ENCODE measurements at places on chromosomes 5 and 9.

DNA sequence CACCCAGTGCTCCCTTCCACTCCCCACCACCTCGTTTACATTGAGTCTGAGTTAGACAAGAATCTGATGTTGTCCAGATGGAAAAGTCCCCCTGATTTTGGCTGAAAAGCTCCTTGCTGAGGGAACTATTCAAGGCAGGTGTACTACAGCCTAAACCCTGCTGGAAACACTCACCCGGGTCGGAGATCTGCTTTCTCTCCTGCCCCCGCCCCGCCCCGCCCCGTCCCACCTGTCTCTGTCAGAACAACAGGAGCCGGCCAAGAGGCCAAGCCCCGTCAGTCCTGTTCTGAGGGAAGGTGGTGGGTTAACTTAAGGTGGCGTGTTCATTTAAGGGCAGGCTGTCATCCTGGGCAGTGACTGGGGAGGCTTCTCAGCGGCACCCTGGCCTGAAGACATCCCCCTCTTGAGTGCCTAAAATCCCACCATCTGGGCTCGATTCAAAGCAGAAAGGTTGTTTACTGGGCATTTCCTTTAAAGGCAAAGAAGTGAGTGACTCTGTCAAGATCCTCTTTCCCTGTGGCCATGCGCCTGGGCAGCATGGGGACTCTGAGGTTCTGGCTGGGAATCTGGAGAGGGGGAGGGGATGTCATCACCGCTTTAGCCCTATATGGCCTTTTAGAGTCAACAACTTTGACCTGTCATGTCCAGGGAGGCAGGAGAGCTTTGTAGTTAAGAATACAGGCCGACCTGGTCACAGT, 71.1 kb upstream of the NEURL1B start:
- DNase-seq, result no peak

GRCh38 chr9:98040212-98040611, 16.3 kb upstream of the NANS start:
- DNase-seq, result no peak

DNA sequence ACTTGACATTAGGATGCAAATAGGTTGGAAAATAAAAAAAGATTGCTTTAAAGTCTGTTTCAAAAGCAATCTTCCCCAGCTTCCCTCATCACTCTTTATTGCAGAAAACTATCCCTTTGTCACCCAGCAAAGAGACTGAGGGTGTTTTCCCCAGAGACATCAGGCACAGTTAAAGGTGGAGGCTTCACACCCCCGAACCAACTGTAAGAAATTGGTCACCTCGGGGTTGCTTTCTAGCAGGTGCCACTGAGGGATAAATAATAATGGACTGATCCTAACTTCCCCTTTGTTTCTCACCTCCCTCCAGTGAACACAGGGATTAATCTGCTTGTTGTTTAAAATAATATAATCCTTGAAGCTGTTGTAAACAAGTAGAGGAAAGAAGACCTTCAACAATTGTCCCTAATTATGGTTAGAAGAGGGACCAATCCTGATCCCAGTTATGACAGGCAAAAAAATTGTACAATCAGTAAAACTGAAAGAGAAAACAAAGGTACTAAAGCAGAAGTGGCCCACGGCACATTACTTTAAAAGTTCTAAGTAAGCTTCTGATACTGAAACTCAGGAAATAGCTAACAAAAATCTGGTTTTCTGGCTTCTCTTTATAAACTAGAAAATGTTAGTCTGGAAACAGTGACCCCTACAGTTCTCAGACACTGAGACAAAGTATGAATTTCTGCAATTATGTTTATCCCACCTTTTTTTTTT, 6.6 kb upstream of the PCSK1 start:
- DNase-seq, result peak; percentile 22

GRCh38 chr9:114091711-114092110, 7.4 kb downstream of the KIF12 start:
- no peak for DNase-seq

DNA sequence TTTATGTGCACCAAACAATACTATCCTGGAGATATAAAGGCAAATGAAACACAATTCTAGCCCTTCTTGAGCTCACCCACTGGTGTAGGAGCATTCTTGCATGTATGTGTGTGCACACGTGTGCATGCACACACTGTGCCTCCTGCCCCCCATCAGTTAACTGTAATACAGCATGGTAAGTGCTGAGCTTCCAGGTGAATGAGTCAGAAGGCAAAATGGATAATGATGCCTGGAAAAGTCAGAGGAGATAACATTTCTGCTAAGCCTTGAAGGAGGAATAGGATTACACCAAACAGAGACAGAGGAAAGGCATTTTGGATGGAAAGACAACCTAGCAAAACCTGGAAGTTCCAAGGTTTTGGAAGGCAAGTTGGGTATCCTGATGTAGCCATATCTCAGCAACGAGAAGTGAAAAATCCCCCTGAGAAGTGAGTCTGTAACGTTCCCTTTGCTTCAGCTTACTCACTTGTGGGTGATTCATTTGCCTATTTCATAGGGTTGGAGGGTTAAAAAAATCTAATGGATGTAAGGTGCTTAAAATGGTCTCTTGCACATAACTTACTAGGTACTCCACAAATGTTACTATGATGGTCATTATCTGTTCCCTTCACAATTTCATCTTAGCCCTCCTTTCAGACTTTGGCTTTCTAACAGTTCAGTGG, 101.4 kb upstream of the STC2 start:
- DNase-seq, result no peak

DNA sequence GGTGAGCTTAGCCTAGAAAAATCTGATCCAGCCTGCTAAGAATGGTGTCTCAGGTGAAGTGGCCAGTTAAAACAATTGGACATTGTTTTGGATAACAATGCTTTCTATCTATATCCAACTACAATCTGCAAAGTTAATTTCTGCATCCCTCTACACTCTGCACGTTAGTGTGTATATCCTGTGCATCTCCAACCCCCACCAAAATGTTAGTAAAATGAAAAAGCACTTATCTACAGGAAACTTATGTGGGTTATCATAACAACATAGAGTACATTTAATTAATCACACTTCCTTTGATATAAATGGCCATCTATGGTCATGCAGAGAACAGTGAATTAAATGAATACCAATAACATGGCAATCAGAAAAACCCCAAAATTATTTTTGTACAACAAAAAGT, 158.7 kb downstream of the NFIB start:
- no peak for DNase-seq

GRCh38 chr9:132175431-132175830, 13.6 kb downstream of the NTNG2 start:
- no peak for DNase-seq

- DNase-seq, result peak; percentile 80
Measured at GRCh38 chr9:35882263-35882848, 12.2 kb upstream of the OR13J1 start.

GRCh38 chr5:36908544-36909260, 32.1 kb downstream of the NIPBL start:
- no peak for DNase-seq

GRCh38 chr9:33133186-33133585, 34.0 kb downstream of the B4GALT1 start:
- no peak for DNase-seq

DNA sequence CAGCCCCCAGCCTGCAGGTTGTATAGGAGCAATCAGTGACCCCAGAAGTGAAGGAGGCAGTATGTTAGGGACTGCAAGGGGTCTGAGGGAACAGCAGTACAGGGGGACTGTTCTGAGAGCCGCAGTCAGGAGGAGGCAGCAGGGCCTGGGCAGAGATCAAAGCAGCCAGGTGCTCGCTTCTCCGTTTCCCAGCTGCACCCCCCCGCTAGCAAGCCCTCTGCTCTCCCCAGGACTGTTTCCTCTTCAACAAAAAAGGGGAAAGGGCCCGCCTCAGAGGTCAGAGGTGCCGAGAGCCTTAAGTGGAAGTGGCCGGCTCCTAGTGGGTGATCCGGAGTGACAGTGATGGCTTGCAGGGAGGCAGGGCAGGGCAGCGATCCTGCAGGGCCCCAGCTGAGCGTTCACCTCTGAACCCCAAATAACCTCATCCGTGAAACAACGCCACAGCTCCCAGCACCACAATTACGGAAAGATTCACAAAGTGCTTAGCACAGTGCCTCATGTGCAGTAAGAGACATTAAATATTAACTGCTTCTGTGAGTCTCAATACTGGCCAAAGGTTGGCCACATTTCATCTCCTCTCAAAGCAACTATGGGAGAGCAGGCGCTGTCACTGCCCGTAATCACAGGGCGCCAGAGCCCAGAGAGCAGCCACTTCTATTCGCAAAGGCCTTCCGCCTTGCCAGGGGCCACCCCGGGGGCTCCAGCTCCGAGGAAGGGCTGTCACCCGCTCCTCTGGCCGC, 8.0 kb downstream of the CLPTM1L start:
- no peak for DNase-seq

DNA sequence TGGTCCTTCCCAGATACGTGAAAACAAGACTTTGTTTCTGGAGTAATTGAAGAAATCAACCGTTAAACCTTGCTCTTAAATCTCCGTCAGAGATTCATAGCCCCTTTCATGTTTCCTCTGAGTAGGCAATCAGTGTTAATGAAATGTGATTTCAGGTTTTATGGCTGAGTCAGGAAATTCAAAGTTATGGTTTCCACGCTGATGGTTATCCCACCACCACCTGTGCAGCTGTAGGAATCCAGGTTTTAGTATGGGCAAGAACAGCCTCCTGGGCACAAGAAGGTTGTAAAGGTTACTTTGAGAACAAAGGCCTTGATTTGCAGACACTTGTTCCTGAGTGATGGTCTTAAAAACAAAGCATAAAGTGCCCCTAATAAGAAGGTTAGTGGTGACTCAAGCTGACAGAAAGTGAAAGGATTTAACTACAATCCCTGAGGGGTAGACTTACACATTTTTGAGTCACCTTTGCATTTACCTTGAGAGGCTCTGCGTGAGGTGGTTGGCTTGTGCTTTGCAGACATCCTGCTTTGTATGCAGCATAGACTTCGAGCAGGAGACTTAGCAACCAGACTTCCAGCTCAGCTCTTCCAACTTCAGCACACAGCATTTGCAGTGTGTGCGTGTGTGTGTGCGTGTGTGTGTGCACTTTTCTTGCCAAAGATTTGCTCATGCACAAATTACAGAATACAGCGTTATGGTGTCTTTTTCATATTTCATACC, 159.6 kb downstream of the TLE4 start:
- DNase-seq, result peak; percentile 47

DNA sequence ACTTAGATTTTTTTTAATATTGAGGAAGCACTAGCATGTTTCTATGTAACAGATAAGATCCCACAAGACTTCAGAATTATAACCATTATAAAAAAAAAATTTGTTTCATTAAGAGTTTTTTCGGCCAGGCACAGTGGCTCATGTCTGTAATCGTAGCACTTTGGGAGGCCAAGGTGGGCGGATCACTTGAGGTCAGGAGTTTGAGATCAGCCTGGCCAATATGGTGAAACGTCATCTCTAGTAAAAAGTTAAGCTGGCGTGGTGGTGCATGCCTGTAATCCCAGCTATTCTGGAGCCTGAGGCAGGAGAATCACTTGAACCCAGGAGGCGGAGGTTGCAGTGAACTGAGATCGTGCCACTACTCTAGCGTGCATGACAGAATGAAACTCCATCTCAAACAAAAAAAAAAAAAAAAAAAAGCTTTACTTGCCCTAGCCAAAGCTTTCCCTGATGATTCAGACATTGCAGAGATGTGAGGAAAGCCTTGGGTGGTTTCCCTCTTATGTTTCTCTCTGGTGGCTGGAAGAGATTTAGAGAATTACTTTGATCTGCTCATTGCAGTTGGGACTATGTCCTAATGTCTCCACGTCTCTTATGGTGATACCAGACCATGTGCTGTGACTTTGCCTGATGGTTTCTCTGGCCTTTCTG, 65.4 kb downstream of the EGFLAM start:
- DNase-seq, result no peak

- DNase-seq, result no peak
Measured at GRCh38 chr9:130756455-130757152, 63.0 kb downstream of the EXOSC2 start.

DNA sequence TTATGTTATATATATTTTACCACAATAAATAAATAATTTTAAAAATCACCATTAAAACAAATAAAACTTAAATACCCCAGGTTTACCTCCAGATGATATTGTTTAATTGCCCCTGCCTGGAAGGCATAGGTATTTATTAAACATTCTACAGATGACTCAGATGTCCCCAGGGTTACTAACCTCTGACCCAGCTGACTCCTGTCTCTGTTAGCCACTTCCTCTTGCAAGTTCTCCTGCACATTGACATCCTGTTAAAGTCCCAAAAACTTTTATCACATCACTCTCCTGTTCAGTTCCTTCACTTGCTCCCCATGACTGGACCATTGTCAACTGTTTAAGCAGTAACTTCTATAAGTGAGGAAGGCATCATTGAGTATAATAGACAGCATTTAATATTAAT, 37.0 kb upstream of the RAB3C start:
- DNase-seq, result no peak

- no peak for DNase-seq
Measured at GRCh38 chr5:2514484-2514883, 237.0 kb downstream of the IRX2 start.

GRCh38 chr5:69011910-69012309, 81.9 kb upstream of the SLC30A5 start:
- DNase-seq, result no peak

- DNase-seq, result no peak
Measured at GRCh38 chr9:80954521-80954920, 734.8 kb downstream of the TLE1 start.

- no peak for DNase-seq
Measured at GRCh38 chr9:569296-569695, 272.2 kb upstream of the DMRT1 start.

- DNase-seq, result peak; percentile 94
Measured at GRCh38 chr5:1799602-1800471, at the start of gene MRPL36. MRPL36 (minus strand) TSS chr5:1799837; CDS start chr5:1798935, 902 bp downstream.

DNA sequence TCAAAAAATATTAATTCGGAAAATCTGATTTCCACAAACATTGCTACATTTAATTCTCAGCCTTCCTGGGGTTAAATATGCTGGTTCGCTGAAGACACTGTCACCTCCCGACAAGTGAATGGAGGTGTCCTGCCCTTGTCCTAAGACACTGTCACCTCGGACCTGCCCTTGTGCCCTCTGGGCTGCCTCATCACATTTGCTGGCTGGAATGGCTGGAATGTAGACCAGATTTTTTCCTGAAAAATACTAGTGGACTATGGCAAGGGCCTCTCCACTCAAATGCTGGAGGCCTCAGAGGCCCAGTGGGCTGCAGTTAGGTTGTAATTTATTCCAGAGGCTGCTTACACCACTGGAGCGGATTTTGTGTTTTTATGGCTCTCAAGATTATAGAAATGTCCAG, 28.2 kb downstream of the CACNA1B start:
- no peak for DNase-seq

GRCh38 chr5:180204276-180204819, 4.7 kb downstream of the RASGEF1C start:
- no peak for DNase-seq

DNA sequence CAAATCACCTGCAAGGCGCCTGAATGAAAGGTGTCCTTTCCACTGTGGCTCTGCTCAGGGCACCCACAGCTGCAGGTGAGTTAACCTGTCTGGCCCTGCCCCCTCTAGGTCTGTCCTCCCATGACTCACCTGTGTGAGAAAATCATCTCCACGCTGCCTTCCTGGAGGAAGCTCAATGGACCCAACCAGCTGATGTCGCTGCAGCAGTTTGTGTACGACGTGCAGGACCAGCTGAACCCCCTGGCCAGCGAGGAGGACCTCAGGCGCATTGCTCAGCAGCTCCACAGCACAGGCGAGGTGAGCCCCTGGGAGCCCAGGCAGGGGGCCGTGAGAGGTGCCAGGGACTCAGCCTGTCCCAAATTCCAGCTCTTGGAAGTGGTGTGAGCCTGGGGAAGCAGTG, 23.0 kb upstream of the CTSL start:
- DNase-seq, result no peak

Data from activated CD4-positive, alpha-beta T cell treated with anti-CD3 and anti-CD28 coated beads, Interleukin-2, Interleukin-6, amounts not matched to agents 100 ng/mL and 50 ng/mL, durations not matched to agents 16 hours and 8 hours (primary cell).